T-cell (primary cell): ENCODE measurements at places on chromosomes 4 and X.

DNA sequence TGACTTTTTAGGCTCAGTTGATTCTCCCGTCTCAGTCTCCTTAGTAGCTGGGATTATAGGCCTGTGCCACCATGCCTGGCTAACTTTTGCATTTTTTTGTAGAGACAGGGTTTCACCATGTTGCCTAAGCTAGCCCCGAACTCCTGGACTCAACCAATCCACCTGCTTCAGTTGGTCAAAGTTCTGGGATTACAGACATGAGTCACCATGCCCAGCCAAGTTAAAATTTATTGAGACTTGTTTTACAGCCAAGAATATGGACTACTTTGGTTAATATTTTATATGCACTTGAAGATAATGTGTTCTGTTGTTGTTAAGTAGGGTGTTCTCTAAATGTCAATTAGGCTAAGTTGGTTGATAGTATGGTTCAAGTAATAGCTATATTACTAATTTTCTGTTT is 58.7 kb downstream of the CYTL1 start:
- DNase-seq, result no peak

DNA sequence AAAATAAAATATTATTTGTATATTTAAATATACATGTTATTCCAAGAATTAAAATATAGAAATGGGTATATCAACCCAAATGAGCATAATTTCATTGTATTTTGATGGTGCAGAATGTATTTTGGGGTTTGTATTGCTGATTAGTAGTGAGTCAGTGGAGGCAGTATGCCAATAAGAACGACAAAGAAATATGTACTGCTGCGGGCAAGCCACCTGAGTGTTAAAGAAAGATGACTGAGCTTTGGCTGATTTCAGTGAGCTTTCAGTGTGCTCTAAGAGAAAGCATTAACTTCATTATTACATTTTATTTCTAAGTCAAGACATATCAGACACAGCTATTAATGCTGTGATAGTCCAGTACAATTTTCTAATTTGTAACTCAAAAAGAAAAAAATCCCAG is 297.8 kb downstream of the ANK2 start:
- DNase-seq, result no peak

DNA sequence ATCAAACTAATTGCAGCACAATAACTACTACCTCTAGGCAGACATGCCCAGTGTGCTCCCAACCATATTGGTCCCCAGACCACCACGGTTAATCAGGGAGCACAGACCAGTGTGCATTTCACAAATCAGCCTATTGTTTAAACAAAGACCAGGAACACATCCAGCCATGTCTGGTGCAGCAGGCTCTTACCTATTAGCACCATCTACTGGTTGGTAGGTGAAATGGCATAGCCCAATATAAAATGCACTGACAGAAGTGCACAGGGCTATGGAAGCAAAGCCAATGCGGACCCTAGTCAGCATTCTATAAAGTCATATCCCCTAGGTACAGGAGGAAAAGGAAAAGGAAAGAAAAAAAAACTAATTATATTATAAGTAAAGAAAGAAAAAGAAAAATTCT is 15.5 kb upstream of the CYLC1 start:
- no peak for DNase-seq

GRCh38 chrX:46573331-46573891 is at the start of gene CHST7:
TSS of gene CHST7 (plus strand) at chrX:46573765. CDS start at chrX:46573932, 167 bp downstream.
- DNase-seq, result peak; percentile 34

DNA sequence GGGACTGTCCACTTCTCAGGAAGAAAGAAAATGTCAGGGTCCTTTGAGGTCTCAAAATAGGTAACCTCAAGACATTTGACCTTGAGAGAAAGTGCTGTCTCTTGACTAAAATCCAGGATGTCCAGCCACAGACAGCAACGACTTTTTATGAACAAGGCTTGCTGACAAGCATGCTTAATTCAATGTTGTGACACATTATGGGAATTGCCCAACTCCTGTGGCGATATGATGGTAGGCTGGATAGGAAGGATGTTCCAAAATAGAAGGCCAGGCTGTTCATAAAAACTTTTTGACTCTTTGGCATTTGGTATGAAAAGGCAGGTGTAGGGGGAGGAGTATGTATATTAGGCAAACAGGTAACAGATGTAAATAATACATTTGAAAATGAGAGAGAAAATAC is 50.8 kb upstream of the EDNRA start:
- DNase-seq, result no peak

DNA sequence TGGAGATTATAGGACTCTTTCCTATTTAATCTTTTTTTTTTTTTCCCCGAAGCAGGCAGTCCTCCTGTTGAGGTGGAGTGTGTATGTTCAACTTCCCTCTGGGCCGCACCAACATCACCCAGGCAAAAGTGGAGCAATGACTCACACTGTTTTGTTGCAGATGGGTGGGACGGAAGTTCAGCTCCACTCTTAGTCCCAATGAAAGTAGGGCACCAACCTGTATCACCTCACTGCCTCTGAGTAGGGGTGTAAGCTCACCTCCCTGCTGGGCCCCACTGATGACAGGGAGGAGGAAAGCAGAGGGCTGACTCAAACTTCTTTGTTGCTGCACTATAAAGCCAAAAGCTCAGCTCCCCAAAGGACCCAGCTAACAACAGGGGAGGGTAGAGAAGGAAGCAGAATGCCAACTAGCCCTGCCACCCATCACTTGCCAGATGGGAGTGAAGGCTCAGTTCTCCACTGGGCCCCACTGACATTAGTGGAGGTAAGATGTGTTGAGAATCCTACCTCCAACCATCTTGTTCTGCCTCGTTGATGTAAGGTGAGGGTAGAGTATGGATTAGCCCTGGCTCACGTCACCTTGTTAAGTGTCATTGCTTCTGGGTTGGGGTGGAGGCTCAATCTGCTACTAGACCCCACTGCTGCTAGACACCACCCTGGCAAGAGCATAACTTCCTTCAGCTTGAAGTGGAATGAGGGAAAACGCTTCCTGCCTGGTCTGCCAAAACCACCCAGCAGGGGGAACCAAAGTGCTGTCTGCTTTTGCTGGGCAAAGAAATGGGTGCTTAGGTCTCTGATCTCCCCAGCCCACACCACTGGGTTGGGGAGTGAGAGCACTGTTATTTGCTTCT is 14.1 kb downstream of the RPS6KA3 start:
- peak; percentile 72 for DNase-seq

GRCh38 chr4:125111323-125111722 is 203.4 kb upstream of the FAT4 start:
- no peak for DNase-seq

DNA sequence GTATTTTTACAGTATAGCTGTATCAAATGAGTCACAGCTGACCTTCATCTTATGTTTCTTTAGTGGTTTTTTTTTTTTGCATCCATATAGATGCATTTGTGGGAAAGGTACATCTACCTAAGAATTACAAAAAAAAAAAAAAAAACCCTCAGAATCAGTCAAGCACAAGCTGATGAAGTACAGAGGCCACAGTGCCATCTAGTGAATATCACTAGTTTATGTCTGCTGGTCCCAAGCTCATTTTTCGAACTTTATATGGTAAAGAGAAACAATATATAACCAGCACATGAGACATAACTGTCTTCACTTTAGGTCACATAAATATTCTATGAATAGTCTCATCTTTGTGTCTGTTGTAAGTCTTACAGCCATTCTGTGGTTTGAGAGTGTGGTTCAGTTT is 220.1 kb downstream of the DLG3 start:
- DNase-seq, result no peak

GRCh38 chr4:103774326-103774825 is 54.6 kb upstream of the TACR3 start:
- no peak for DNase-seq

DNA sequence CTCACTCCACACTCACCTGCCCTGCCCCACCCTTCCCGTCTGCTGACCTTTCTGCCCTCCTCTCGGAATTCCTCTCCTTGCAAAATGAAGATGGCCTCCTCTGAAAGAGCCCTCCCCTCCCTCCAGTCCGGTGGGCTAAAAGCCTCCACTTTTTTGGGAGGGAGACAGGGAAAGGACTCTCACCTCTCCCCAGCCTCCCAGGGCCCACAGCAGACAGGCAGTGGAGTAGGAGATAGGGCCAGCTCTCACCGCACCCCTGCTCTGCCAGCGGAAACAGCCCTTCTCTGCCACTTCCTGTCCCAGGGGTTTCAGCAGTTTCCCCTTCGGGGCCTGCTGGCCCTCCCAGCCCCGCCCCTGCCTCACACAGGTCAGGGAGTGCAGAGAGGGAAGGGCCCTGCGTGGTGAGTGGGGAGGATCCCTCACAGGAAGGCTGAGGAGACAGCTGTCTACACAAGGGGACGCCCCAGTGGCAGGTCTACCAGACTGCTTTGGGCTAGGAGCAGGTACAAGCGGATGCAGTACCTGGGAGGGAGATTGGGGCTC is 18.2 kb downstream of the ELF4 start:
- peak; percentile 77 for DNase-seq
